ENCODE measurements at places on chromosomes 12 and 14.

- DNase-seq: no peak
Measured at GRCh38 chr12:109266106-109266879, 42.8 kb downstream of the FOXN4 start.

- no peak for DNase-seq
Measured at GRCh38 chr12:10163084-10163483, 8.8 kb downstream of the OLR1 start.

- peak; percentile 41 for DNase-seq
Measured at GRCh38 chr14:34711169-34711568, 3.2 kb downstream of the CFL2 start.

GRCh38 chr14:24060443-24060842 lies 8.6 kb downstream of the CARMIL3 start:
- no peak for DNase-seq

- no peak for DNase-seq
Measured at GRCh38 chr14:23609001-23609400, 27.2 kb upstream of the DHRS2 start.

DNA sequence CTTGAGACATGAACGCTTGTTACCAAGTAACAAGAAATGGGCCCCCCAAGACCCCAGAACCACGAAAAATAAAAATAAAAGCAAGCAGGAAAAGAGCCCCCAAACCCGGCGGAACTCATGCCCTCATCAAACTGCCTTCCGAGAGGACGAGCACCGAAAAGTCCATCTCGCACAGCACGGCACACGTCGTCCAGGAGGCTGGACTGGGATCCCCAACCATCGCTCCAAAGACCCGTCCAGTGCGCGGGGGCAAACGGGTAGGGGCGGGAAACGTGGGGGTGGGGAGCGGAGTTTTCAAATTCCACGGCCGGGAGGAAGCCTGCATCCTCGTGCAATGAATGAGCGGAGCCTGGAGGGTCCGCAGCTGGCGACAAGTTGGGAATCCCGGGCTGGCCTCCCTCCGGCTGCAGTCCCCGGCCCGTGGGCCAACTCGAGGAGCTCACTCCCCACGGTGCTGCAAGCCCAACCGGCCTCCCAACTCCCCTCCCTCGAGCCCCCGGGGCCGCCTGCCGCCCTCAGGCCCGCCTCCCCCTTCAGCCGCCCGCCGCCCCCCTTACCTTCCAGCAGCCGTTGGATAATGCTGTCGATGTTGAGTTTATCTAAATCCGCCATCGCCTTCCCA lies 484 bp downstream of the PPP1CC start:
- DNase-seq: no peak

DNA sequence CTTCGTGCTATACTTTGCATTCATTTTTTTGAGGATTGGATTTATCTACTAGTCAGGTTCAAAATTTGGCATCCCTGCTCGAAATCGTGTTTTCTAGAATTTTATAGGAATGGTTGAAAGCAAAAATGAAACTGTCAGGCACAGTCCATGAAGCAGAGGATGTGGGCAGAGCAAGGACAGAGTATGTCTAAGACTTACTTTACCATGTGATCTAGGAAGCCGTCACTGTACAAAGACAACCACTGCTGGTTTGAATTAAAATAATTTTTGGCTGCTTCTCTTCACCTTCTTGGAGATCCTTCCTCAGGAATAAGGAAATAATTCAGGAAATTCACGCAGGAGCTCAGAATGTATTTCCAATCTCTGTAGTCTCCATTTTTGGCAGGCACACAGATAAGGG lies 31.6 kb upstream of the SGPP1 start:
- no peak for DNase-seq

DNA sequence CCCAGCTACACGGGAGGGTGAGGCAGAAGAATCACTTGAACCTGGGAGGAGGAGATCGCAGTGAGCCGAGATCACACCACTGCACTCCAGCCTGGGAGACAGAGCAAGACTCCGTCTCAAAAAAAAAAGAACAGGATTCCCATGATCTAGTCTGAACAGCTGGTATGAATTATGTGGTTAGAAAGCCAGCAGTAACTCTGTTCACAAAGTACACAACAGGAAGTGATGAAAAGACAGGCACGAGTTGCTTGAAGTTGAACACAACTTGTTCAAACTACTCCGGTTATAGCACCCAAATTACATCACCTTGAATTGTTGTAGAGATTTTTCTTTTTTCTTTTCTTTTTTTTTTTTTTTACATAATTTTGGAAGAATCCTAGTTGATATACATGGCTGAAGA lies 238.8 kb upstream of the RGS6 start:
- DNase-seq: no peak
